ENCODE measurements at places on chromosomes 5 and 9.

DNA sequence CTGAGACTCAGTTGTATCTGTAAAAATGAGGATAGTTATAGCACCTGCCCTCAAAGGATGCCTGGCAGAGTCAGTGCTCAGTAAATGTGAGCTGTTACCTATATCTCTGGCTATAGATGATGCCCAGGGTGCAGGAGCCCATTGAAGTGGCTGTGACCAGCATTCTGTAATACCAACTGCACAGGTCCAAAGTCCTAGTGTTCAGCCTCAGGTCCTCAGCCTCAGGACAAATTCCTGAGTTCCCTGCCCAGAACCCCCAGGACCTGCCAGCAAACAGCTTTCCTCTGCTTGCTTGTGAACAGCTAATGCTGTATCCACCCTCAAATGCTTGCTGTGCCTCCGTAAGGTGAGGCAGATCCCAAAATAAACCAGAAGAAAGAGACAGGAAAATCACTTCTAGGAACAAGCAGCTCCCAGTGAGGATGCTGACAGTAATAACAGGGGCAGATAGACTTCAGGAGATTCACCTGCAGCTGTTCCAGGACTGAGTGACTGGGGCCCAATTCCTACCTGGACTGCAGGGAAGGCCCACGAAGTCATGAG, 80.8 kb downstream of the SIL1 start:
- DNase-seq: no peak

GRCh38 chr5:170206216-170206615, 26.6 kb upstream of the C5orf58 start:
- no peak for DNase-seq

DNA sequence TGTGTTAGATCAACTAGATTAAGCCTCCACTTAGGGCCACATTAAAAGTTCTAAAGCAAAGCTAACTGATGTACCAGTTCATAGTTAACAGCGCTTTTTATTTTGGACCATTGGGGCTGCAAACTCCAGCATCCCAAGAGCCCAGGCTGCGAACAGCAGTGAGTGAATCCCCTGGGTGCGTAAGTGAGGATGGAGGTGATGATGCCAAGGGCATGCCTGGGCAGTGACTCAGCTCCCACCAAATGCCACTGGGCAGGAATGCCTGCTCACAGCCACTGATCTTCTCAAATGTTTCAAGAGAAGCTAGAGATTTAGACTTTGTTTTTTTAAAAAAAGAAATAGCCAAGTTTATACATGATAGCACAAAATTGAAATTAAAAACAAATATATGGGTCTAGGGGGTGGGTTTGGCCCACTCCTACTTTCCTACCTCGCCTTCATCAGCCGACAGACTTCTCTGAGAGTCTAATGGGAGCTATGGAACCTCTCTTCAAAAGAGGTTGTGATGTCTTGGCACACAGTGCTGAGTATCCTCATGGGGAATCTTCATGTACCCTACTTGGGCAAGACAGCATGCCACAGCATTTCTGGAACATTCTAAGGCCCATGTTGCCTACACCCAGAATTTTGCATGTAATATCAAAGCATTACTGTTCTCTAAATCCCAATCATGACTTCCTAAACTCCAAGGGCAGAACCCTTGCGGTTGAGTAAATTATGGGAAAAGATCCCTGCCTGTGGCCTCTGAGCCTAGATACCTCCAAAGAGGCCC, 398.1 kb downstream of the EBF1 start:
- DNase-seq: no peak

GRCh38 chr9:129581505-129582189, 39.3 kb downstream of the C9orf50 start:
- no peak for DNase-seq

- no peak for DNase-seq
Observed at GRCh38 chr9:129058965-129059795, 21.7 kb upstream of the DOLPP1 start.

GRCh38 chr5:176908675-176909368, 9.7 kb upstream of the HK3 start:
- no peak for DNase-seq

- no peak for DNase-seq
Observed at GRCh38 chr5:137492331-137492730, 6.8 kb downstream of the SPOCK1 start.

DNA sequence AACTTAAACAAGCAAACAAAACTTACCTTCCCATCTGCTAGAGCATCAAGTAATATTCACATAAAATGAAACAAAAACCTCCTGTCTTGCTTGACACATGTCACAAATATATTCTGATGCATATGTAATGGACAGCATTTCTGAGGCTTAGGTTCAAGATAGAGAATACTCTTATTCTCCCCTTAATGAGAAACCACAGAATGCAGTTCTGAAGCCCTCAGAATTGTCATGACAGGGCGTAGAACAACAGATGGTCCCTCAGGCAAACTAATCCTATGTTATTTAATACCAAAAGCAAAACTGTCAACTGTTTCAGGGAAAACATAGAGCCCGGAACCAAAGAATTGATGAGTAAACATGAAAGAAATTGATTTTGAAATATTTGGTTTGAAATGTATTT, 229.9 kb upstream of the RIOK2 start:
- no peak for DNase-seq

GRCh38 chr9:125549039-125549438, 158.0 kb downstream of the MAPKAP1 start:
- DNase-seq: no peak

DNA sequence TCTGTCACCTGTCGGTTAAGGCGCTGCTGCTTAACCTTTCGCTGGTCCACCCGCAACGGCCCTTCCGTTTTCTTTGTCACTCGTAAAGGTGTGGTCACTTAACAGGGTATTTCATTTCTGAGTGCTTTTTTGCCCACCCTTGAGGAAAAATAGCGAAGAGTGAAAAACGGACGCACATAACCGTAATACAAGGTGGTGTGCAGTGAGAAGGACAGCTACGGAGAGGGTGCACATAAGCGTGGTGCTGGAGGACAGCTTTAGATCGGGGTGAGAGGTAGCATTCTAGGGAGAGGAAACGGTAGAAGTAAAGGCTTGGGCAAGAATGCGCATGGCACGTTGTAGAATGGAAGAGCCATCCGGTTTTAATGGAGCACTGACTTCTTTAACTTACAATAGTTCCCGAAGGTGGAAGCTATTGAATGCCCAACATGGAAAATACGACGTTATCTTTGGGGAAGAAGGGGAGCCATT, 761 bp downstream of the CCT5 start:
- peak; percentile 63 for DNase-seq

GRCh38 chr5:31884896-31885295, 246.0 kb downstream of the PDZD2 start:
- DNase-seq: no peak

DNA sequence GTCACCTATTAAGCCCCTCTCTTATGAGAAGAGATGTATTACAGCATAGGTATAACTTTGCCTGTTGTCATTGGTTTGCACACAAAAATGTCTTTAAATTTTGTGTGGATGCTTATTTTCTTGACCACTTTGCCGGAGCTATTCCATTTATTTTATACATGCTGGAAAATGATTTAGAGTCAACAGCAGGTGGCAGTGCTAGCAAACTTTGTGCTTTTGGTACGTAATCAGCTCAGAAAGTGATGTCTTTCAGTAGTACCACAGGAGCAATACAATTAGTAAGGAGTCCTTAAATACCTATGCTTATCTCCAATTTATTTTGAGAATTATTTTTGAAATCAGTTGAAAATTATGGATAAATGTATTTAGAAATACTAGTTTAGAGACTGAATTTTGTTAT, 19.8 kb upstream of the NUDT12 start:
- DNase-seq: peak; percentile 18

GRCh38 chr5:172958331-172959046, 735 bp upstream of the RPL26L1 start:
- DNase-seq: peak; percentile 27

- no peak for DNase-seq
Observed at GRCh38 chr5:68467208-68467607, 251.7 kb downstream of the PIK3R1 start.

GRCh38 chr9:37010180-37010579, 23.9 kb downstream of the PAX5 start:
- no peak for DNase-seq

GRCh38 chr9:338602-339001, 123.9 kb downstream of the DOCK8 start:
- no peak for DNase-seq

- DNase-seq: no peak
Observed at GRCh38 chr5:171610686-171611085, 174.9 kb upstream of the SMIM23 start.

DNA sequence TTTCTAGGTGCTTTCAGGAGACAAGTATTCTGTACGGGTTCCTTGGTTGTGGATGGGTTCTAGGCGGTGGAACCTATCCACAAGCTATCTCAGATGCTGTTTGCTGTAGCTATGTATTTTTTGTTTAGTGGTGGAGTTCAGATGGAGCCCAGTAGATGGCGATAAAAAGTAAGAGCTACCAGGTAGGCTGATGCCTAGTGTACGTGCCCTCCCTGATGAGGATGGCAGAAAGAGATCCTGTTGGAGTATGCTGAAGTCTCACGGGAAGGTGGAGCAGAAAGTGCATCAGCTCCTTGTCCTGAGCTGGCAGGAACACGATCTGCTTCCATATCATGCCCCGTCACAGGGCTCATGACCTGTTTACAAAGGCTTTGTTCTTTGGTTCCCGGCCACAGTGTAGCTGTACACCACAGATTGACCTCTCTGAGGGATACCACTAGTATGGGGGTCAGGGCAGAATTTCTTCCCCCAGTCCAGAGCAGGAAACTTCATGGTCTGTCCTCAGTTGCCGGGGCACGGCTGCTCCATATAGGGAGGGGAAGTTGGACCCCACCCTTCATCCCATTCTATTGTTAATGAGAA, 12.6 kb upstream of the UGT3A2 start:
- peak; percentile 71 for DNase-seq

DNA sequence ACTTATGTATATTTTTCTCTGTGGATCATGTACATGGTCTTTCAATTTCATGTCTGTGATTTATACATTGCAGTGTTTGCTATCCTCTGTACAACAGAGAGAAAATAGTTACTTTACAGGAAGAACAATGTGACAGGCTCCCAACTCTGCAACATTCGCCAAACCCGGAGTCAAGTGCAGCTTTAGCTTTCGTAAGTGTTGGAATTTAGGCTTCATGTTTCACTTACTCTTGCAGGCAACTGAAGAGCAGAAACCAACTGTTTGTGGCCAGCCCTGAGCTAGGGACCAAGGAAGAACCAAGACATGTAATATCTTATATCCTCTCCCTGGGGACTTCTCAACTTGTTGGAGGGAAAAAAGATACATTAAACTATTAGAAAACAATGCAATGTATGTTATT, 147.9 kb downstream of the C5orf15 start:
- no peak for DNase-seq

GRCh38 chr9:137167277-137167746, 2.5 kb downstream of the LRRC26 start:
- no peak for DNase-seq

- DNase-seq: no peak
Observed at GRCh38 chr5:158051036-158051435, 192.1 kb upstream of the CLINT1 start.

- no peak for DNase-seq
Observed at GRCh38 chr5:148237785-148238417, 424 bp upstream of the MARCOL start.

DNA sequence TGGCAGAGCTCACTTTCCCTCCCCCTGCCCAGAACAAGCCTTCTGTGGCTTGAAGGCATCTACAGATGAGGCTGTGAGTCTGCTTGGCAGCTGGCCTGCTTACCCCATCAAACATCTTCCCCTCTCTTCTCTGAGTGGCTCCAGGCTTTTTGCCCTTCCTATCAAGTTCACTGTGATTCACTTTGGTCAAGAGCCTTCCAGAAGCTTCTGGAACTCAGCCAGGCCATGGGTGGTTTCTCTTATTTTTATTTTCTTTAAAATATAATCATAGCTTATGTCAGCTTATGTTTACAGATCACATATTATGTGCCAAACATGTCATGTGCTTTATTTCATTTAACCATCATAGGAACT, 267.0 kb downstream of the SEC61B start:
- DNase-seq: no peak

- no peak for DNase-seq
Observed at GRCh38 chr9:110579034-110579861, at the start of gene SVEP1. SVEP1 (minus strand) TSS chr9:110579741; CDS start chr9:110579543, 198 bp downstream.

DNA sequence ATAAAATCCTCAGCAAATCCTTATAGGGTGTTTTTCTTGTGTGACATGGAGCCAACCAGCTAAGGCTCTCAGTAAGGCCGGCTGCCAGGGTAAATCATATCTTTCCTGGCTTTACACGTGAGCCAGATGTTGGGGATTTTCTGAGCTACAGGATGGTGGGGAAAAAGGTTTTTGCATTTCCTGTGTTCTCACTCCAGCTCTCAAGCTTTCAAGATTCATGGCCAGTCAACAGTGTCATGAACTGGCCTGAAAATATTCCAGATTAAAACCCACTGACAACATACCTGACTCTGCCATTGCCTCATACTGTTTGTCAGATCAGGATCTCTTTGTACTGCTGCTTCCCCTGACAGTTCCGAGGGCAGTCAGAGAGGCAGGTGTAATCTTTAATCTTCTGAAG, 306.9 kb downstream of the GLIS3 start:
- DNase-seq: no peak

DNA sequence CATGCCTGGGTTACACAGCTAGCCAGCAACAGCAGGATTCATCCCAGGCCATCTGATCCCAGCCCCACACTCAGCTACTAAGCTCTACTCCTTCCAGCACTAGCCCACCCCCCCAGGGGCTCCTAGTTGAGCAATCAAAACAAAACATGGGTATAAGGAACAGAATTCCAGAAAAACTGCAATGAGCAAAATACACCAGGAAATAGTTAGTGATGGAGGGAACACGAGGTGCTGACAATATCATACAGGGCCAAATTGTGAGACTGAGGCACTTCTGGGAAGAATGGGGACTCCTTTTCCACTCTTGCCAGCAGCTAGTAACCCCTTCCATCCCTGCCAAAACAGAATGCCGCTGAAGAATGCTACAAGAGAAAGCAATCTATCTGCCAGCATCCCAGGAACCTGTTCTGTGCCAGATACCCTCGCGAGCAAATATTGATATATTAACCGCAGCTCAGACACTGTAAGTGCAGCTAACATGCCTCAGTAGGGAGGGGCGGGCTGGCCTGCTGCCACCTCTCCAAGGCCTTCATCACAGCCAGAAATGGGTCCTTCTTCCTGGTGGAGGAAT, 161.4 kb downstream of the SLIT3 start:
- no peak for DNase-seq

- DNase-seq: no peak
Observed at GRCh38 chr5:58263296-58263695, 196.6 kb downstream of the PLK2 start.

DNA sequence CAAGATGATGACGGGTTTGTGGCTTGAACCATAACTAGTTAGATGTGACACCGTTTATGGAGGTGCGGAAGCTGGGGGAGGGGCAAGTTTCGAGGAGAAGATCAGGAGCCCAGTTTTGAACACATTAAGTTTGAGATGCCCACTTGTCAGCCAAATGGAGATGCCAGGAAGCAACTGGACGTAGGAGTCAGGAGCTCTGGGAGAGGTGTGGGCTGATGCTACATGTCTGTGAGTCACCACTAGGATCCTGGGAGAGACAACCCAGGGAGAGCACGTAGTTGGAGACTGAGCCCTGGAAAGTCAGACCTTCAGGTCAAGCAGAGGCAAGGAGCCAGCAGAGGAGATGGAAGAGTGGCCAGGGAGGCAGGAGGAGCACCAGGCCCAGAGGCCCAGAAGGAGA, 48.8 kb upstream of the SLC25A51 start:
- DNase-seq: no peak
